Sciatic nerve (tissue), 2 donors: ENCODE measurements at places on chromosomes 7 and 10.

DNA sequence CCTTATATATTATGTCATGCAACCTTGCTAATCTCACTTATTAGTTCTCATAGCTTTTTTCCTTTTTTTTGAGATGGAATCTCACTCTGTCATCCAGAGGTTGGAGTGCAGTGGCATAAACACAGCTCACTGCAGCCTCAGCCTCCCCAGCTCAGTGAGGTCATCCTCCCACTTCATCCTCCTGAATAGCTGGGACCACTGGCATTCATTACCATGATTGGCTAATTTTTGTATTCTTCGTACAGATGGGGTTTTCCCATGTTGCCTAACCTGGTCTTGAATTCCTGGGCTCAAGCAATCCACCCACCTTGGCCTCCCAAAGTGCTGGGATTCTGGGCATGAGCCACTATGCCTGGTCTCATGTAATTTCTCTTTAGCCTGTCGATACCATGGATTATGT lies 89.1 kb upstream of the TRIM24 start:
- DNase-seq, result no peak

GRCh38 chr7:95435422-95435780 lies 573 bp upstream of the PON2 start:
- DNase-seq, result no peak

- DNase-seq, result no peak
Observed at GRCh38 chr7:43037531-43037930, 74.9 kb upstream of the HECW1 start.

- no peak for DNase-seq
Observed at GRCh38 chr7:100879685-100880261, 4.9 kb downstream of the SRRT start.

- no peak for DNase-seq
Observed at GRCh38 chr10:113320987-113321386, 231.9 kb upstream of the HABP2 start.
